NCI-H1092 treated with DMSO at 0.1 percent for 48 hours (cell line): ENCODE measurements at places on chromosomes 6 and 20.

DNA sequence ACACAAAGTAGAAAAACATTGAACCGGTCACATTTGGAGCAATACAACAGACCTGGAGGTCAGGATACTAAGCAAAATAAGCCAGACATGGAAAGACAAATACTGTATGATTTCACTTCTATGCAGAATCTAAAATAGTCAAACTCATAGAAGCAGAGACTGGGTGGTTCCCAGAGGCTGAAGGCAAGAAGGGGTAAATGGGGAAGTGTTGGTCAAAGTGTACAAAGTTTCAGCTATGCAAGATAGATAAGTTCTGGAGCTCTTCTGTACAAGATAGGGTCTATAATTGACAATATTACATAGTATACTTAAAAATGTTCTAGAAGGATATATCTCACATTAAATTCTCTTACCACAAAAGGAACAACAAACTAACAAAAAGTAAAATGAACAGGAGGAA lies 70.3 kb downstream of the TMEM244 start:
- no peak for DNase-seq

GRCh38 chr6:11094411-11094851 lies 797 bp downstream of the SMIM13 start:
- peak; percentile 20 for DNase-seq

DNA sequence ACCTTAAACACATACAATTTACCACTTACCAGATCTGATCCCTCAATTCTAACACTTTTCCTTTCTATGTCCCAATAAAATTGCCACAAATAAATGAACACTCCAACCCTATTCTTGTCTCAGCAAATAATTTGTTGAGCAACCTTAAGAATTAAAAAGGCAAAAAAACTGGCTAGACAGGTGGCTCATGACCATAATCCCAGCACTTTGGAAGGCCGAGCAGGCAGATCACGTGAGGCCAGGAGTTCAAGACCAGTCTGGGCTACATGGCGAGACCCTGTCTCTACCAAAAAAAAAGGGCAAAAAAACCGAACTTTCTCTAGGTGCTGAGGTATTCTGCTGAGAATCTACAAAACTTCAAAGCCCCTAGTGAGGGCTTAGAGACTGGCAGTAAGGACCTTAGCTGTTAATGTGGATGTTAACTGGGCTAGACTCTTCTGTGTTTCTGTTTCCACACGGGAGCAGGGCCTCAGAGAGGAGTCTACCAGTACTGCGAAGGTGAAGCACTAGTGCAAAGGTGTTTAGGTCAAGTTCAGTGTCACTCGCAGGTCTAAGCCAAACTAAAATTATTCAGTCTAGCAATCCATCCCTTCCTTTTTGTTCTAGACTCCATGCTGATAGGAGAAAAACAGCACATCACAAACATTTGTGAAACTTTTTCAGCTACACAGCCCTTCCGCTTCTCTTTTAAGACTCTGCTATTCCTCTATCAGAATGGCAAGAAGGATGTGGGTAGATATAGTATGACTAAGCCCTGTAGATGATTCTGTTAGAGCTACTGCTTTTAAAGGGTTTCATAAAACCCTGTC lies 2.6 kb downstream of the FASTKD5 start:
- DNase-seq, result no peak

- DNase-seq, result no peak
Measured at GRCh38 chr6:2232445-2232844, 13.0 kb downstream of the GMDS start.

DNA sequence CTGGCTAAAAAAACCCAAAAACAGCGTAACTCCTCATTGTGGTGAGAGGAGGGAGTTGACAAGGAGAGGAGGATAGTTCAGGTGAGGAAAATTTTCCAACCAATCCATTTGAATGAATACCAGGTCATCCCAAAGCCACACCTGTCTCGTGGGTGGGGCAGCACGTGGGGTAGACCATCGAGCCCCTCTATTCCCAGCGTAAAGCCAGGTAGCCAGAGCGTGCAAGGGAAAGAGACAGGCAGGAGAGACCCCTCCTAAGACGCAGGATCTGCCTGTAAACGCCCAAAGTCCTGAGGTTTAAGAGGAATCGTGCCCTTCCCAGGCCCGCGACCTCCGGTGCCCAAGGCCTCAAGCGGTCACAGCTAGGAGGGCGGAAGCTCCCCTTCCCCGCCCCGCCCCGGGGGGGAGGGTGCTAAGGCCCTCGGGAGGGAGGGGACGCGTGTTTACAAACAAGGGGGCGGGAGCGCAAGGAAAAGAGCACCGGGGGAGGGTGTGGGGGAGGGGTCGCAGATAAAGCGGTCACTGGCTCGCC lies 712 bp downstream of the RXRB start:
- no peak for DNase-seq

DNA sequence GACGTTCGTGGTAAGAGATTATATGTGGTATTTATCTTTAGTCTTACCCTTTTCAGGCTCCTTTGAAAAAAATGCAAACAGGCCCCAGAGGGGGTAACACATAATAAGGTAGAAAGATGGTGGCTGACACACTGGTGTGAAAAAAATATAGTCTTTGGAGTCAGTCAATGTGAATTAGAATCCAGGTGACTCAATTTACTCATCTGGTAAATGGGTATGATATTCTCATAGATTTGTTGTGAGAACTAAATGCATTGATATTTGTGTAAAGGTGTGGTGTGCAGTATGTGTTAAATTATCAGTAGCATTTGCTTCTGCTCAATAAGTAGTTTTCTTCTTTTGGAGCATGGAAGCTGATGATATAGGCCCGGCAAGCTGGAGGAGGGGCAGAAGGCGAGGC lies 25.7 kb downstream of the CD83 start:
- DNase-seq, result no peak

DNA sequence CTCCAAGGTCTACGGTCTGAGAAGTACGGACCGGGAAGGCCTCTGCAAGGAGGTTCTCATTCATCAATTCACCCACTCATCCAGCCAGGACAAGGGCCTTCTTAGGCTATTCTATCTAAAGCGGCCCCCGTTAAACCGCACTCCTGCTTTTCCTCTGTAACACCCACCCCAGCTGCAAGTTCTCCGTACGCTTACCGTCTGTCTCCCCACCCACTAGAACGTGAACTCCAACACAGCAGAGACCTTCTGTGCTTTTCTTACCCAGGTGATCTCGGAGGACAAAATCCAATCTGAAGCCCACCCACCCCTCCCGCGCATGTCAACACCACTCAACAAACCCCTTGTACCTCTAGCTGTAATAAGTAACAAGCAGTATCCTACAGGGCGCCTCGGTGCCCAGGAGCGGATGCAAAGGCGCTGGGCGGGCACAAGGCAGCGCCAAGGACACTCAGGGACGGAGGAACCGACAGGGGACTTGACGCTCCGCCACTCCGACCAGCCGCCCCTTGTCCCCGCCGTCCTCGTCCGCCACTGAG lies 351 bp downstream of the AURKA start:
- DNase-seq, result peak; percentile 28
